AG08396 (cell line): ENCODE measurements at places on chromosomes 11 and 22.

- no peak for DNase-seq
Measured at GRCh38 chr22:18065256-18065655, 12.5 kb upstream of the PEX26 start.

DNA sequence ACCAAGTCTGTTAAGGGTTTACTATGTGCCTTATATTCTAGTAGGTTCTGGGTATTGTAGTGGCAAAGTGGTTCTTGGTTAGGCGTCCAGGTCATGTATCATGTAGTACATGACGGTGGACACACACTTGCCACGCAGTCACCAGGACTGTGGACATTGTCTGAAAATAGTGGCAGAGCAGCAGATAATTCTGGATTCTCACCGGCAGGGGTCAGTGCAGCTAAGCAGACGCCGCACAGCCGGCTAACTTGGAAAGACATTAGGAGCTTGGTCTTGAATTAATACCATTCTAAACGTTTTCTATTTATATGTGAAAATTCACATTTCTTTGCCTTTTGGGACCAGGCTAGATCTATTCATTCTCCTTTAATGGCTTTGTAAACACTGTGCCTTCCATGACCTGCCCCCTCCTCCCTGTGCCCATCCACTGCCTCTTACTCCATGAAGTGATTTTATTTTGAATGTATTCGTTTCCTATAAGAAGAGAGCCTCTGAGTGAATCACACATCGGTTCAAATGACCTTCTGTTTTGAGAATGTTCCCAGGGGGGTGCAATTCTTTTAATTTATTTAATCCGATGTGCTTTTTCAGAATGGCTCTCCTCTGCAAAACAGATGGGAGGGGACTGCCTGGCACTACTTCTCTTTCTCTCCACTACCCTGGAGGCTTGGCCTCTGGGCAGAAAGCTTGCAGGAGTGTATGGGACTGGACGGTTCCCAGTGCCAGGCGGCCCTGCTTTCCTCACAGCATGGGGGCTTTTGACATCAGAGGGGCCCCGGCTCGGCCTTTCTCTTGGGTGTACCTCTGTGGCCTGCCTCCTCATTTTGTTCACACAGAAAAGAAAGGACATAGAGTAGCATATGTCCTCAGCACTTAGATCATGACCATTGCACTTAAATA is 378.0 kb downstream of the NTM start:
- peak; percentile 68 for DNase-seq

GRCh38 chr11:111483431-111483830 is 28.8 kb downstream of the BTG4 start:
- DNase-seq = no peak

GRCh38 chr11:87493516-87493915 is 455.8 kb downstream of the TMEM135 start:
- peak; percentile 14 for DNase-seq

- no peak for DNase-seq
Measured at GRCh38 chr11:63892228-63892627, 24.7 kb downstream of the RCOR2 start.
